Panc1 (cell line): ENCODE measurements at places on chromosomes 11 and 22.

- H3K4me1 ChIP-seq = no peaks in the 10 kb centered on the region
- no peak for DNase-seq
- no peaks in the 10 kb centered on the region for H3K27me3 ChIP-seq
These were observed 39.1 kb downstream of the PITPNB start for GRCh38 chr22:27879923-27880322.

GRCh38 chr11:46295312-46296058, 18.0 kb downstream of the CREB3L1 start:
- no peaks in the 10 kb centered on the region for H3K27me3 ChIP-seq
- H3K27ac ChIP-seq = no peak overlapping the region
- H3K36me3 ChIP-seq = no peaks in the 10 kb centered on the region
- no peak for DNase-seq

GRCh38 chr11:112770487-112770886, 190.7 kb upstream of the NCAM1 start:
- H3K4me1 ChIP-seq = no peaks in the 10 kb centered on the region
- no peaks in the 10 kb centered on the region for H3K36me3 ChIP-seq
- no peak for DNase-seq
- no peak overlapping the region for H3K27ac ChIP-seq

GRCh38 chr11:16292167-16292859, 64.0 kb downstream of the SOX6 start:
- no peak overlapping the region for H3K27ac ChIP-seq
- no peak for DNase-seq
- H3K4me3 ChIP-seq = no peak overlapping the region
- no peaks in the 10 kb centered on the region for H3K27me3 ChIP-seq
